ENCODE measurements at places on chromosomes 5 and 9. TPM values are rescaled to one million over a fixed set of nuclear protein-coding genes. Genes with fewer than 3 reads are reported as not detected.

DNA sequence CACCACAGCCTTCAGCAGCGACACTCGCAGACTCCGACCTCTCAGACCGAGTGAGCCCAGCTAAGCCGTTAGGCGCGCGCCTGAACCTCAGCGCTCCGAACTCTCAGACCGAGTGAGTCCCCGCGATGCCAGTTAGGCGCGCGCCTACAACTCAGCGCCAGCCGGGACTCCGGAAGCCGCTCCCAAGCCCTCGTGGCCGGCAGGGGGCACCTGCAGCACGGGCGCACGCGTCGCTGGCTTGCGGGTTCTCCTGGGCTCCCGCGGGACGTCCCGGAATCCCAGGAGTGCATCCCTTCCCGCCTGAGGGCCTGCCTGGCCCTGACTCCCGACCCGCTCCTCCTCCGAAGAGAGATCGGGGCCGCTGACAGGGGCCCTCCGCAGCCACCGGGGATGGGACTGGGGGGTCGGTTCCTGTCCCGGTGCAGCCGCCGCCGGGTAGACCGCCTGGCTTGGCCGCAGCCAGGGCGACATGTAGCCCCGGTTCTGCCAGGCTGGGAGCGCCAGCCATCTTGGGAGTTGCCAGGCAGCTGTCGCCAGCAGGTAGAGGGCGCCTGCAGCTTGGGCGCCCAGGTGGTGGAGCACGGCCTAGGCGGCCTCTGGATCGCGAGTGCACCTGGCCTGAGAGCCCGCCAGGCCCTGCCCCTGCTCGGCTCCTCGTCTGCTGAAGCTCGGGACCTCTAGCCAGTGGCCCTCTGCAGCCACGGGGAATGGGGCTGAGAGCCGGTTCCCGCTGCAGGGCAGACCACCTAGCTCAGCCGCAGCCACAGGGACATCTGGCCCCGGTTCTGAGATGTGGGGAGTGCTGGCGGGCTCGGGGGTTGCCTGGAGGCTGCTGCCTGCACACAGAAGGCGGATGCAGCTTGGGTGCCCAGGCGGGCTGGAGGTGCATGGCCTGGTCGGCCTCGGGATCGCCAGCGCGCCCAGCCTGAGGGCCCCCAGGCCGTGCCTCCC lies at the start of gene ANKRD18A:
ANKRD18A (minus strand) TSS at position 114 of the 951 bp plus-strand sequence. CDS start 311 bp downstream, outside the sequence.
- DNase-seq = peak; percentile 42

DNA sequence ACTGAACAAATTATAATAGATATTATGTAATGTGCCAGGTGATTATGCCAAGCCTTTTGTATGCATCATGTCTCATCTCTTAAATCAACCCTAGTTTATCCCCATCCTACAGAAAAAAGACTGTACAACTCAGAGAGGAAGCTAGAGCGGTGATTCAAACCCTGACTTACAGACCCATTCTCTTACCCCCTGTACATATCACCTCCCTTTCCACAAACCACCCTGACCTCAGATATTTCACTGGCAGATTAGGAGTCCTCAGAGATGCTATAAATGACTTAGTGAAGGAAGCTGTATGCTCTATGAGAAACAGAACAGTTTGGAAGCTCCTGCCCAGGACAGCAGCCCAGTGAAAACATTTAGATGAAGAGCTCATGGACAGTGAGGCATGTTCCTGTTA lies 79.1 kb upstream of the RARS1 start:
- DNase-seq = no peak

DNA sequence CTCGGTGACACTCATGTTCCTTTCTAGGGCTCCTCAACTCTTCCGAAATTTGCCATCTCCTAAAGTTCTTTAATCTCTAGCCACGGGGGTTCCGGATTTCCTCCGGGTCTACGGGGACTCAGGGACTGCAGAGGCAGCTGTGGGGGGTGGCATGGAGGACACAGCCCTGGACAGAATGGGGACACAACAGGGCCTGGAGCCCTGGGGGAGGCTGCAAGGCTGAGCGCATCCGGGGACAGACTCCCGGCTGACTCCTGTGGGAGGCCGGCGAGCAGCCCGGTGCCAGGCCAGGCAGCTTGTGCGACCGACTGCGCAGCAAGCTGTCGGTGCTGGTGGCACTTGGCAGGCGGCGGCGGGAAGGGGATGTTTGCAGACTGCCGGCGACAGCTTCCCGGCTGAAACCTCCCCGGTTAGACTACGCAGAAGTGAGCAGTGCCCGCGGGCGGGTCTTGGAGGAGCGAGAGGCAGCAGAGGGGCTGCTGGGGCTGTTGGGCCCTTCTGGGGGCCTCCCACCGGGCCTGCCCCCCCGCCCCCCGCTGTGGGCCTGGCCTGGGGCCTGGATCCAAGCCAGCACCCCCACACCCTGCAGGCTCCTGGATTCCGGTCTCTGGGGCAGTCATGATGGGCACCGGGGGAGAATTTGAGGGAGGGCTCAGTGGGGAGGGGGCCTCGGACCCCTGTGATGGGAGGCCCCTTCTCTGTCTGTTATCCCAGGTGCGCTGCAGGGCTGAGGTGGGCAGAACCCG lies 28.7 kb upstream of the UBAC1 start:
- DNase-seq = no peak

DNA sequence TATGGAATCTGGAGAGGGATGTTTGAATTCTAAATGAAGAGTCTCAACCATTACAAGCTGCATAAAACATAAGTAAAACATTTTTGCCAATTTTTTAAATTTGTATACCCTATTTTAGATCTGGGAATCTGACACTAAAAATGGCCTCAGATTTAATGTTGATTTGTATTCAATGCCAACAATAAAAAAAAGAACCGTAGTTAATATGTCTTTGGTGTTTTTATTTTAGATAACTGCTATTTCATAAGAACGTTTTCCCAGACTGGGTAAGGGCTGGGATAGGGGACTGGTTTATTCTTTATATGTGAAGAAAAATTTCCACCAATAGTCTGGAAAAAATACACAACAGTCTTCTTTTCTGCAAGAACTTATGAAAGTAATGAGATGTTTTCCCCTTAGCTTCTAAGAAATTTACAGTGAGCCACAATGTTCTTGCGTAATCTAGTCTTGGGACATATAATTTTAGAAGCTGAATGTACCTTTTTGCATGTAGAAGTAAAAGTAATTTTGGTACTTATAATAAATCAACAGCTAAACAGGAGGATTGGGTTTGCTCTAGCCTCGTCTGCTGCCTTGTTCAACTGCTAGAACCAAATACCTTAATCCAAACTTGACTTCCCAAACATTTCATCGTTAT lies 244.6 kb upstream of the EFNA5 start:
- no peak for DNase-seq

- DNase-seq = no peak
Measured at GRCh38 chr9:128677794-128678193, 11.2 kb upstream of the SET start.

GRCh38 chr9:131589124-131589711 lies 43.9 kb downstream of the PRRT1B start:
- DNase-seq = peak; percentile 39

DNA sequence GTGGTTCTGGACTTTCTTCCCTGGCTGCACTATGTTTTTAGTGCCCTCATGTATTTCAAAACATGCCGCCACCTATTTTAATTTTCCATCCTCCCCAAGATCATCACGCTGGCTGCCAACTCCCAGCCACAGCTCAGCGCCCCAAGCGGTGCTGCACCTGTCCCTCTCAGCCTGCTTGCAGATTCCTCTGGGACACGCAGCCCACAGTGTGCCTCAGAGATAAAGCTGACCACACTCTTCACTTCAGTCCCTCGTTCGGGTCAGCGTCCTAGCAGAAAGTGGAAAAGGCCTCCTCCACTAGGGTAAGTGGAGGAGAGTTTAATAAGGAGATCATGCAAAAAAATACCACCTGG lies 56.2 kb upstream of the CKS2 start:
- no peak for DNase-seq

- no peak for DNase-seq
Measured at GRCh38 chr9:76680716-76681425, 83.4 kb upstream of the PCA3 start.

DNA sequence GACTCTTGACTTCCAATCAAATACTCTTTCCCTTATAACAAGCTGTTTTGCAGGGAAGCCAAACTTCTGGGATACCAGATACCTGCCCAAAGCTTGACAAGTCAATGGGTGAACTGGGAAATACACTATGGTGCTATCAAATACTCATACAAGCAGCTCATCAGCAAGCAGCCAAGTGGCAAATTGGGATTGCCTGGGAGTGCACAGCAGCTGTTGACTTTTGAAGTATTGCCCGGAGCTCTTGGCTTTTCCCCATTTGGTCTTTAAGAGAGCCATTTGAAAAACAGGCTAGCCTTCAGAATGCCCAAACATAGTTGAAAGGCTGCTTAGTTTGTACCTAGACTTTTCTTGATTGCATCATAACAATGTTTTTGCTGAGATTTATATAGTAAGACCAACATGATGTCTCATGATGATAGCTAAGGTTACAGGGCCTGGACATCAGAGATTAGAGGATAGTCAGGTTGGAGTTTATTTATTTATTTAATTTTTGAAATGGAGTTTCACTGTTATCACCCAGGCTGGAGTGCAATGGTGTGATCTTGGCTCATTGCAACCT lies 210.1 kb upstream of the ZNF608 start:
- peak; percentile 66 for DNase-seq

DNA sequence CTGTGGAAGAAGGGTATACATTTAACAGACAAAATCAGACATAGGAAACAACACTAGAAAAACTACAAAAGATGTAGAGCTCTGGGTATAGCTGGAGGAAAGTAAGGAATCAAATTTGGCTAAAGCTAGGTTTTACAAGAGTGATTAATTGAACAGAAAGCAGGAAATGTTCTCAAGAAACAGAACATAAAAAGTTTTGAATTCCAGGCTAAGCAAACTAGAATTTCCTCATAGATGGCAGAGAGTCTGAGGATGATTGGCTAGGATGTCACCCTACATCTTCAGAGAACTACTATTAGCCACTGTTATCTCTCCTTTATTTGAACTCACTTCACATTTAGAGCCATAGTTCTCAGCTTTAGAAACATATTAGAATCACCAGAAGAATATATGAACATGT lies 502.1 kb upstream of the PAPPA start:
- DNase-seq = no peak

DNA sequence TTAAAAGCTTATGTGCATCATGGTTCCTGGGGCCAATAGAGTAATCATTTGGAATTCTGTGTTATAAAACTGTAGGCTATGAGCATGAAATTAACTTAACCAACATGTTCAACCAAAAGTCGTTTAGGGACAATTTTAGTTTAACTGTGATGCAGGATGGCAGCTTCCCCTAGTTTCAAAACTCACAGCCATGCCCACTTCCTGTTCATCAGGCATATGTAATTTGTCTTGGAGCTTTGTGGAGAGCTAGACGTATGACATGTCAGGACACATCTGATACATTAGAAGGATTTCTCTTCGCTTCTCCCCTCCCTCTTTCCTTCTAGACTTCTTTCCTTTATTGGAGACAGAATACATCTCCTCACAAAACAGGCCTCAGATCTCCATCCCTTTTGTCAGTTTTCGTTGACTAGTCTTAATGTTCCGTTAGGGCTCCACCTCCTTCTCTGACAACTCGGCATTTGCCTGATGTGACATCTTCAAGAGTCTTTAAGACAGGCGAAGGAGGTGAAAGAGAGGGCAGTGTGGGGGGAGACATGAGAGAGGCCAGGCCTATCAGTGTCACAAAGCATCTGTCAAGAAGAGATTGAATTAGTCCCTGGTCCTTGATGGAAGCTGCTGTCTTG lies 176.0 kb downstream of the MSX2 start:
- peak; percentile 36 for DNase-seq

DNA sequence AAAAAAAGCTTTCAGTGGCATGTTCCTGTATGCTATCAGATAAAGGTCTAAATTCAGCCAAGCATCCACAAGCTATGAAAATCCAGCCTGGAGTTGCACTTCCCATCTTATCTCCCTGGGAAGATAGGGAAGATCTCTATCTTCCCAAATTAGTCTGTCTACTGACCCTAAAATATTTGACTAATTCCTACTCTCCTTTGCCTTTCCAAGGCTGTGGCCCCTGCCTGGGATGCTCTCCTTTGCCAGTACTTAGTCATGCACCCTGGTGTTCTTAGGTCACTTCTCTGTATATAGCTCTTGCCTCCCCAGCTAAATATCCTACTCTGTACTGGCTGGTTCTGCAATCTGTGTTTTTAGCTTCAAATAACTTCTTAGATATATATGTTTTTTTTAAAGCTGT lies 44.0 kb upstream of the PLPP1 start:
- DNase-seq = no peak

GRCh38 chr9:80156756-80157472 lies 585.1 kb downstream of the TLE4 start:
- DNase-seq = no peak

- no peak for DNase-seq
Measured at GRCh38 chr9:37775216-37775919, 9.5 kb downstream of the EXOSC3 start.

- no peak for DNase-seq
Measured at GRCh38 chr5:43498581-43498980, 14.9 kb upstream of the TMEM267 start.

GRCh38 chr5:178766936-178767912 lies 36.8 kb upstream of the ZNF354A start:
- DNase-seq = no peak

GRCh38 chr5:141855265-141856036 lies 22.8 kb downstream of the PCDH1 start:
- DNase-seq = peak; percentile 47

The CACFD1 gene
- total RNA-seq = 11.1 TPM

The WNT8A gene
- total RNA-seq = not detected

The PCDHGB5 gene
- total RNA-seq = 4.3 TPM

The PLK2 gene
- 103 TPM for total RNA-seq

The TAF11L10 gene
- not detected for total RNA-seq

The ADAMTS2 gene
- total RNA-seq = 28.7 TPM

The PCDHB3 gene
- total RNA-seq = 1.8 TPM

All from muscle of leg (tissue), 16 donors.